NCI-H510A (cell line): ENCODE measurements at places on chromosomes 1 and 21.

DNA sequence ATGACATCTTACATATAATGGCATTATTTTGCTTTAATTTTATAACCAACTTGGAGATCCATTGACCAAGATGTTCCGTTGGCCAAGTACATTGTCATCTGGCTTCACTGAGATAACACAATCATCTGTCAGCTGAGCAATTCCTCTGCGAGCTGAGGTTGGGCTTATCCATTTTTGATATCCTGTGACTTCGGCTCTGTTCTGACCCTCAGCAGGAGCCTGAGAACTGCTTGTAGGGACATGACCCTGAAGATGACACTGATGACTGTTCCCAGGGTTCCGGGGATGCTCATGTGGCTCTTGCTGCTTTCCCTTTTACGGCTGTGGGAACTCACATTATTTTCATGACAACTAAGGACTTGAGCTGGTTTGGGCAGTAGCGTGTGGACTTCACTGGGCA, 51.2 kb downstream of the TLR5 start:
- no peak for DNase-seq

GRCh38 chr1:189859385-189859977, 618.2 kb downstream of the BRINP3 start:
- DNase-seq = no peak

DNA sequence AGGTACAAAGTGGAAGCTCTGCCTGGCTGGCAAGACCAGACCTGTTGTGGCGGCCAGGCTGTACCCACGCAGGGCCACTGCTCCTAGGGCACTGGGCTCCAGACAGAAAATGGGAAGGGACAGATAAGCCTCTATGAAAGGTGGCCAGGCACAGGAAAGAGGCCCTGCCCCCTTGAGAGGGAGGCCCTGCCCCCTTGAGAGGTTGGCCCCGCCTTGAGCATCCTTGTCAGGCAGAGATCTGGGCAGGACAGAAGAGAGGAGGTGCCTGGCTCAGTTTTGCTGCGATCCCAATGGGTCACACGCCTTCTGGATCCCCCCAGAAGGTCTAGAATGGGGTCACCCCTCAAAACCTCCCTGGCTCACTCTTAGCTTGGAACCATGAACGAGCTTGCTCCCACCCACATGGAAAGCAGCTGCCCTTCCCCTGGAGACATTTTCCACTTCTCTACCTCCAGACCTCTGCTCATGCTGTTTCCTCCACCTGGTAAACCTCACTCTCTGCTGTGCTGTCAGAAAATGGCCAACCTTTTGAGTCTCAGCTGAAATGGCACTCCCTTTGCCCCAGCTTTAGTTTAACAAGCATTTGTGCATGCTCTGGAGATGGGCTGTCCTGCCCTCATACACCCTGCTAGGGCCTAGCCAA, 17.5 kb upstream of the ECE1 start:
- no peak for DNase-seq

GRCh38 chr1:74324684-74325448, 89.7 kb downstream of the TNNI3K start:
- no peak for DNase-seq

- no peak for DNase-seq
These were observed 158.5 kb downstream of the TSEN15 start for GRCh38 chr1:184210031-184210430.

DNA sequence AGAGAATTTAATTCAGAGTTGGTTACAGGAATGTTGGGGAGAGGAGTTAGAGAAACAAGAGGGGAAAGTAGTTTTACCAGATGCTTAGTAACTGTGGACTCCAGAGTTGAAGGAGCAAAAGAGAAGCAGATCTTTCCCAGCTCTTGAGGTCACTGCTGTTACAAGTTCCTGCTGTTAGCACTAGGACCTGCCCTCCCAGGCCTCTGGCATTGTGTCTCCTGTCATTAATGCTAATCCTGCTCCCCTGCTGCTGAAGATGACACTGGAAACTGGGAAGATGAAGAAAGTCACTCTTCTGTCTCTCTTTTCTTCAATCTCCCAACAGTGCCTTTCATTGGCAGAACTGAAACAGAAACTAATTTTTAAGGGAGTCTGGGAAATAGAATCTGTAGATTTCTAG, 845.6 kb downstream of the ADGRL2 start:
- no peak for DNase-seq

DNA sequence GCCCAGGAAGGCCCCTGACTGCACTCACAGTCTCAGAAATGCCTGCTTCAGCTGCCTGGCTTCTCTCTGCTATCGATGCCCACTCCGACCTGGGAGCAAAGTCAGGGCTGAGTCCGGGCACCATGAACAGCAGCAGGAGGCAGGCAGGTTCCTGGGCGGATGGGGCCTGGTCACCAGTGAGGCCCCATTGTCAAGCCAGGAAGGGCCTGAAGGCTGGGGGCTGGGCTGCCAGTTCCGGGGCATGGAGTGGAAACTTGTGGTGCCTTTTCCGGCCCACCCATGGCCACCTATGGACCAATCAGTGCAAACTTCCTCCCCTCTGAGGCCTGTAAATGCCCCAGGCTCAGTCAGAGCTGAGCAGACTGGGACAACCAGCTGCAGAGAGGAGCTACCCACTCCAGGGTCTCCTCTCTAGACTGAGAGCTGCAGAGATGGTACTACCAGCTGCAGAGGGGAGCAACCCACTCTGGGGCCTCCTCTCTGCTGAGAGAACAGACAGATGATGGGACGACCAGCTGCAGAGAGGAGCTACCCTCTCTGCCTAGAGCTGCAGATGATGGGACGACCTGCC, 286.5 kb downstream of the SMYD3 start:
- no peak for DNase-seq

DNA sequence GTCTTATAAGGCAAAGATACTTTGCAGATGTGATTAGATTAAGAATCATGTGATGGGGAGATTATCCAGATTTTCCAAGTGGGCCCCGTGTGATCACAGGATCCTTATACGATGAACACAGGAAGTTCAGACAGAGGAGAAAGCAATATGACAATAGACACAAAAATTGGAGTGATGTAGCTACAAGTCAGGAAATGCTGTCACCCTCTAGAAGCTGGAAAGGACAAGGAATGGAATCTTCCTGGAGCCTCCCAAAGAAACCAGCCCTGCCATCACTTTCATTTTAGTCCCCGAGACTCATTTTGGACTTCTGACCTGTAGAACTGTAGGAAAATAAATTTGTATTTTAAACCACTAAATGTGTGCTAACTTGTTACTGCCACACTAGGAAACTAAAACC, 61.9 kb upstream of the C1orf21 start:
- no peak for DNase-seq

DNA sequence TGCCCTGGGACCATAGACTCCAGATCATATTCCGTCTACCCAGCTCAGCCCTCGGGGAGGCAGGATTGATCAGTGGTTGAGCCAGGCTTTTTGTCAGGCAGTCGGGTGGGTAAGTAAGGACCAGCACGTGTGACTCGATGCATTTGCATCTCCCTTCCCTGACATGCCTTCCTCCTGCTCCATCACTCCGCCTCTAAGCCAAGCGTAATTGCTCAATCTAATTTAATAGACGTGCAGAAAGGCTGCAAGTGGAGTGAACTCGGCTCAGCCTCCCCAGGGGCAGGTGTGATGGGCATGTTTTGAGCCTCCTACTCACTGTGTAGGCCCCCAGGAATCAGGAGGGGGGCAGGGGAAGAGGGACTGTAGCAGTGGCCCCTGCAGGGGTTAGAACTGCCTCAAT, 34.6 kb upstream of the GRIK3 start:
- no peak for DNase-seq

- no peak for DNase-seq
These were observed 32.8 kb upstream of the GREM2 start for GRCh38 chr1:240644732-240645131.

GRCh38 chr1:1535201-1536018, 5.0 kb downstream of the TMEM240 start:
- DNase-seq = no peak

DNA sequence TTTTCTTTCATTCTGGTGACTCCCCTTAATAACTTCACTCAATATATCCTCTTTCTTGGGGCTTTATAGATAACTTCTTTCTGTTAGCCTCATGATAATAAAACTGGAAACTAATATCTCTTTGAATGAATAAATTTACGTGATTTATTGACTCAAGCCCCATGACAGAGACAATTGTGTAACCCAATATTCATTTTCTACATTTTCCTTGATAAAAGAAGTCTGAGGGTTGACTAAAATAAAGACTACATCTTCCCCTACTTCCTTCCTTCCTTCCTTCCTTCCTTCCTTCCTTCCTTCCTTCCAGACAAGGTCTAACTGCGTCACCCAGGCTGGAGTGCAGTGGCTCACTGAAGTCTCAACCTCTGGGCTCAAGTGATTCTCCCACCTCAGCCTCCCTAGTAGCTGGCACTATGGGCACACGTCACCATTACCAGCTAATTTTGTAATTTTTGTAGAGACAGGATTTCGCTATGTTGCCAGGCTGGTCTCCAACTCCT, 85.1 kb downstream of the CYYR1 start:
- no peak for DNase-seq

DNA sequence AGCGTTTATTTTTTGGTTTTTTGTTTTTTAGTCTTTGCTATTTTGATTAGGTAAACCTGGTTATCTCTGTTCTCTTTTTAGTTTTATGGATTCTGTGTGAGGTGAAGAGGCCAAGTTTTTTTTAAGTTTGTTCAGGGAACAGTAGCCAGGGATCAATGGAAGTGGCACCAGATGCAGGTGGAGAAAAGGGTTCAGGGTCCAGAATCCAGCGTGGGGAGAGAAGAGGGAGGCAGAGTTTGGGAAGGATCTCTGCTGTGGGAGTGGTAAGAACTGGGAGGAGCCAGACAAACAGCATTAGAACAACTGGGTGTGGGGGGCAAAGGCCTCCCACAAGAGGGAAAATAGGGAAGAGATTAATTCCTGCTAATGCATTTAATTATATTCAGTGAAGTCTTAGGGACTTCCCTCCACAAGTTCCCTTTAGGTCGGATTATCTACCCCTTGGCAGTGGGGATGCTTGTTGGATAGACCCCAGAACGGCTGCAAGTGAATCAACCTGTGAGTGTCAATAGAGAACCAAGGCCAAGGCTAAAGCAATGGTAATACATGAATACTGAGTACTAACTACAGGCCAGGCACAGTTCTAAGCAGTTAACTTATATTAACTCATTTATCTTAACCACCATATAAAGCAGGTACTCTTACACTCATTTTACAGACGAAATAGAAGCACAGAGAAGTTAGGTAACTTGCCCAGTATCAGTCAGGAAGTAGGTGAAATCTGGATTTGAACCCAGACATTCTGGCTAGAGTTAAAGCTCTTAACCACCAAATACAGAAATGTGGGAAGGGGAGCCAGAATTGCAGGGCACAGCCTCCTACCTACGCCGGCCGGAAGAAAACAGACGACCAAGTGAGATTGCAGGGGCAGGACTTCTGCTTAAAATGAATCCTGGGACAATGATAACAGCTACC, 498 bp downstream of the GNAT2 start:
- DNase-seq = no peak

DNA sequence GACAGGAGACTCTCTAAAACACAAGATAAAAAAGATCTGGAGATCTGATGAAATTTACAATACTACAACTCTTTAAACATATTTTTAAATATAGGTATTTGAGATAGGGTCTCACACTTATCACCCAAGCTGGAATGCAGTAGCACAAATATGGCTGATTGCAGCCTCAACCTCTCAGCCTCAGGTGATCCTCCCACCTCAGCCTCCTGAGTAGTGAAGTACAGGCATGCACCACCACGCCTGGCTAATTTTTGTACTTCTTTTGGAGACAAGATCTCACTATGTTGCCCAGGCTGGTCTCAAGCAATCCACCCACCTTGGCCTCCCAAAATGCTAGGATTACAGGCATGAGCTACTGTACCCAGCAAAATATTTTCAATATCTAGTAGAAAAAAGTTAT, 170.0 kb upstream of the NR5A2 start:
- no peak for DNase-seq

GRCh38 chr1:10730985-10731384, 65.5 kb downstream of the CASZ1 start:
- no peak for DNase-seq

DNA sequence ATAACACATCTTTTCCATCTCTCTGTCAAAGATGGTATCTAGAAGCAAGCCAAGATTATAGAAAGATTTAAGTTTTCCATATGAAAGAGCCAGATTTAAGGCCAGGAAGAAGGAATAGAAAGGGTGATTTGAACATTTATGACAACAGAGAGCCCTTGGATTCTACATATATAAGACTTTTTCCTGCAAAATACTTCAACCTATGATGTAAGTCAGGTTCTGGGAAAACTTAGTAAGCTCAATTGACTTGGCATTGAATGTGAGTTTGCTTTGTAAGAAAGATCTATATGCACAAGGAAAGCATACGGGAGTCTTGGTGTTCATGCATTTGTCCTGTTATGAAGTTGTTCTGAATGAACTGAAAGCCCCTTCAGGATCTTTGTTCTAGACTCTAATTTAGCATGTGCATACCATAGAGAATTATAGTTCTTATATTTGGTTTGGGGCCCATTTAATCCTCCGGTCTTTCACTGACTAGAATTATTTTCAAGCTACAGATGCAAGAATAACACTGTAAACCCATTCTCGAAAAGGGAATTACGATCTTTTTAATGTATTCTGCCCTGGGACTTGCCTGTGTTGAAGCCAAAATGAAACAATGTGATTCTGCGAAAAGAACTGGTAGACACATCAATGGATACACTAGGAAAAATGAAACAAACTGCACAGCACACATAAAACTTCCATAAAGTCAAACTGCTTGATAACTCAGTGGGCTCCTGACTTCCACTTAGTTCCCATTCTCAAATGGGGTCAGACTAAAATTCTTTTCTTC, 152.8 kb downstream of the DISP1 start:
- DNase-seq = no peak

GRCh38 chr21:43658769-43659135, 536 bp downstream of the HSF2BP start:
- no peak for DNase-seq

- DNase-seq = no peak
These were observed 16.1 kb downstream of the PRRC2C start for GRCh38 chr1:171501305-171502024.

- no peak for DNase-seq
These were observed 17.7 kb upstream of the SRSF10 start for GRCh38 chr1:23997812-23998211.

GRCh38 chr1:164707868-164708331, 148.9 kb downstream of the PBX1 start:
- no peak for DNase-seq

DNA sequence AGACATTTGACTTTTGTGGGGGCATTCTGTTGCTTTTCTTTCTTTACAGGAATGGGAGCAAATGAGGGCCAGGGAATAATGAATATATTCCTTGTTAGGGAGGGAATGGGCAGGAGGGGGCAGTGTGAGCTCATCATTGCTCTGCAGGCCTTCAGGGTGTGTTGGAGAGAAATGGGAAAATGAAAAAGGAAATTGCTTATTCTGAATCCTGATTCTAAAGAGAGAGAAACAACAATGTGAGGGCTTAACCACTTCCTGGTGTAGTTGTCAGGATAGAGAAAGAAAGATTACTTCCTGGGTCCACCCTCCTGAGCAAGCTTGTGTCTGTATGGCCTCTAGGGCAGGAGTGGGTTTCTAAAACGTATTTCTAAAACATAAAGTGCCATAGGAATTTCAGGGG, 28.3 kb downstream of the VANGL2 start:
- no peak for DNase-seq

GRCh38 chr1:220378571-220379302, 106.5 kb upstream of the RAB3GAP2 start:
- DNase-seq = no peak

- peak; percentile 64 for DNase-seq
These were observed 57.6 kb downstream of the DNM3 start for GRCh38 chr1:171898941-171899340.

GRCh38 chr21:28794371-28794851, 198.3 kb downstream of the LTN1 start:
- no peak for DNase-seq

- DNase-seq = peak; percentile 97
These were observed at the start of gene MAD2L2 for GRCh38 chr1:11681071-11681771. MAD2L2 (minus strand) TSS chr1:11681148; CDS start chr1:11680601, 547 bp downstream.
